Renal pelvis (tissue), 12 donors: ENCODE measurements at places on chromosomes 5 and 9.

DNA sequence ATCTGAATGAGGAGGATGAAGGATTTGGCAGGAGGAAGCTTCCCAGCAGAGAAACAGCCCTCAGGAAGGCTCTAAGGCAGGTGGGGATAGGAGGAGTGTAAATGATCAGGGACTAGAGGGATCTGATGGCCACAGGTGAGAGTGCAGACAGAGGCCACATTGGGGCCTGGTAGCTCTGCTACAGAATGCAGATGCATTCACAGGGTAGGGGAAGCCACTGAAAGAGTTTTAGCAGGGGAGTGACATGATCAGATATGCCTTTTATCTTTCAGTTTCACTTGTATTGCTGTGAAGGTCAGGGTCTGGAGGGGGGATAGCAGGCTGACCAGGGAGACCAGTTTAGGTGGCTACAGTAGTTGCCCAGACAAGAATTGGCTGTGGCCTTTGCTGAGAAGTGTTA is 3.0 kb downstream of the TXNDC15 start:
- no peak for DNase-seq

- peak; percentile 54 for DNase-seq
Observed at GRCh38 chr5:10307206-10308148, at the start of gene CMBL. TSS of gene CMBL (minus strand) at chr5:10307902. CDS start at chr5:10290762, 17,140 bp downstream.

- DNase-seq: no peak
Observed at GRCh38 chr5:1881731-1882336, 891 bp downstream of the IRX4 start.

GRCh38 chr5:150598006-150598405 is 42.5 kb upstream of the SYNPO start:
- DNase-seq: no peak

- DNase-seq: no peak
Observed at GRCh38 chr9:21670374-21670773, 132.1 kb upstream of the MTAP start.
